ENCODE measurements at places on chromosomes 6 and 20. TPM values are rescaled to one million over a fixed set of nuclear protein-coding genes. Genes with fewer than 3 reads are reported as not detected.

DNA sequence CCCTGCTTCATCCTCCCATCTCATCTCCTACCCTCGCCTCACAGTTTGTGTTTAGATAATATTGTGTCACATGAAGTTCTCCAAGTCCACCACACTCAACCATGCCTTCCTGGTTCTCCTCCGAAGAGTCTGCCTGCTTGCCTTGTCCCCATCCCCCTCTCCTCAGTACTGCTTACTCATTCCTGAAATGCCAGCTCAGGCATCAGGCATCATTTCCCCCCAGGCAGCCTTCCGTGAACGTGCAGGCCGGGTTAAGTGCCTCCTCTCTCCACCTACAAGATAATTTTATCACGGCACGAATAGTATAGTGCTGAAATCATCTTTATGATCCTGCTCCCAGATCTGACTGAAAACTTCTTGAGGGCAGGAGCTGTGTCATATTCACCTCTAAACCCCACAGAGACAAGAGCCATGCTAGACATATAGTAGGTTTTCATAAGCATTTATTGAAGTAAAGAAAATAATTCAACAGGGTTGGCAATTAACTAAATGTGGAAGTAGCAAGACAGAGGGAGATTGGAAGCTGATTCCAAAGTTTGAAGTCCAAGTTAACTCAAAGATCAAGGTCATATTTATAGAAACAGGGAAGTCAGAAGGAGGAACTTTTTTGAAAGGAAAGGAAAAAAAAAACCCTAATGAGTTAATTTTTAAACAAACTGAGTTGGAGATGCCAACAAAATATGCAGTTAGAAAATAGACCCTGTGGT lies 48.7 kb upstream of the BMP2 start:
- DNase-seq = peak; percentile 95

PM20D2 gene
- total RNA-seq = 21.5 TPM

WFDC2 gene
- 1.6 TPM for total RNA-seq

- DNase-seq = peak; percentile 80
Measured at GRCh38 chr20:29079769-29080690, 2177.4 kb upstream of the DEFB115 start.

- DNase-seq = no peak
Measured at GRCh38 chr6:52994839-52995088, 320 bp downstream of the GSTA4 start.

DNA sequence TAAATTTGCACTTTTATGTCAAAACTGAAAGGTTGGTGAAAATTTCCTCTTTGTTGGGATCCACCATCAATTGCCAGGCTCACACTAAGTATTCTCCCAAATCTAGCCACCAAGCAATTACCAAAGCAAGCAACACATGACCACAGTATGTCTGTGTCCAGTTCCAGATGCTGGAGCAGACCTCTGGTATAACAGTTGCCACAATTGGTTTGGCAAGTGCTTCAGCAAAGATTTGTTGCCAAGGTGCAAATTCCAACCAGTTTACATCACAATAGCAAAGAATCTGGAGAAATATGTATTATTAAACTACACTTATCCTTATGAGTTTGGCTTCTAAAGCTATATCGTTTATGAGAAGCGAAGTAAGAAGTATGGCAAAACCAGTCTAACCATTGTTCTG lies 6.4 kb downstream of the GTF2H5 start:
- peak; percentile 68 for DNase-seq

TRIM15 gene
- total RNA-seq = not detected

- DNase-seq = peak; percentile 50
Measured at GRCh38 chr20:434221-434620, 26.1 kb downstream of the RBCK1 start.

DNA sequence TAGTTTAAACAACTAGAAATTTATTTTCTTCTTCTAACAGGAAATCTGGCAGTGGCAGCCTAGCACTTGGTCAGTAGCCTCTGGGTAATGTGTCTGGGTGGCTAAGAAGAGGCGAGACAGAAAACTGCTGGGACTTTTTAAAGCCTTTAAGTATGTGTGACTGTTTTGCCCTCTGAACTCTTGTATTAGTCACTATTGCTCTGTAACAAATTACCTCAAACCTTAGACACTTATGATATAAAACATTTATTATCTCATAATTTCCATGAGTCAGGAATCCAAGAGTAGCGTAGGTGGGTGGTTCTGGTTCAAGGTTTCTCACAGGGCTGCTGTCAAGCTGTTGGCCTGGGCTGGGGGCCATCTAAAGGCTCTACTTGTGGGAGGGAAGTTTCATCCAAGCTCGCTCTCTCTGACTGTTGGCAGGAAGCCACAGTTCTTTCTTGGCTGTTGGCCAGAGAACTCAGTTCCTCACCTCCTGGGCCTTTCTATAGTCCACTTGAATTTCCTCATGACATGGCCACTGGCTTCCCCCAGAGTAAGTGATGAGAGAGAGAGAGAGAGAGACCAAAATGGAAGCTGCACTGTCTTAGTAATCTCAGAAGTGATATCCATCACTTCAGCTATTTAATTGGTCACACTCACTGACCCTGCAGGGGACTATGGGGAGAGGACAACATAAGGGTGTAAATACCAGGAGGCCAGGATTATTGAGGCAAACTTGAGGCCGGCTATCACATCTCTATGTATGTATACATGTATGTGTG lies 17.4 kb upstream of the TBC1D22B start:
- peak; percentile 99 for DNase-seq

- no peak for DNase-seq
Measured at GRCh38 chr6:86857783-86858182, 79.5 kb upstream of the HTR1E start.

NAPB gene
- 10.1 TPM for total RNA-seq

ATRN gene
- 31.4 TPM for total RNA-seq

GRCh38 chr6:119443993-119444641 lies 94.6 kb upstream of the MAN1A1 start:
- DNase-seq = peak; percentile 8

GRCh38 chr6:3820563-3820962 lies 28.6 kb upstream of the FAM50B start:
- DNase-seq = no peak

GRCh38 chr20:44910690-44911262 lies 916 bp downstream of the PABPC1L start:
- no peak for DNase-seq

GRCh38 chr6:36320475-36320874 lies 16.2 kb downstream of the BNIP5 start:
- peak; percentile 33 for DNase-seq

DNA sequence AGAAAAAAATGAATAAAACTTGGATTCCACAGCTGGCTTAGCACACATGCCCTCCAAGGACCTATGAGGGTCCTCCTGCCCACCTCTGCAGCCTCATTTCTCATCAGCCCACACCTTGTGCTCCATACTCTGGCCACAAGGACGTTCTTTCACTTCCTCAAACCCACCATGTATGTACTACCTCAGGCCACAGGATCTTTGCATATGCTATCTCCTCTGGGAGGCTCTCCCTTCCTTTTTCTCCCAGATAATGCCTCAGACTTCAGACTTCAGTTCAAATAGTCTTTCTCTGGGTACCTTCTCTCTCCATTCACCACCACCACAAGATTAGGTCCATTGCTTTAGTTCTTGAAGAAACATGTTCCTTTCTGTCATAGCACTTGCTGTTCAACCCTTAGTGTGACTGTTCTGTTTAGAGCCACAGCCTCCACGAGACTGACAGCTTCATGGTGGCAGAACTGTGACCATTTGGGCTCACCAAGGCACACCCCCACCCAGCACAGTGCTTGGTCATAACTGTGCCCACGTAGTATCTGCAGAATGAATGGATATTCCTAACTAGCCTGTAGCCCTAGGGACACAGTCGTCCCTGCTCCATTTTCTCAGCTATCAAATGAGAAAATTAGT lies 146.7 kb upstream of the LRFN2 start:
- DNase-seq = no peak

DNA sequence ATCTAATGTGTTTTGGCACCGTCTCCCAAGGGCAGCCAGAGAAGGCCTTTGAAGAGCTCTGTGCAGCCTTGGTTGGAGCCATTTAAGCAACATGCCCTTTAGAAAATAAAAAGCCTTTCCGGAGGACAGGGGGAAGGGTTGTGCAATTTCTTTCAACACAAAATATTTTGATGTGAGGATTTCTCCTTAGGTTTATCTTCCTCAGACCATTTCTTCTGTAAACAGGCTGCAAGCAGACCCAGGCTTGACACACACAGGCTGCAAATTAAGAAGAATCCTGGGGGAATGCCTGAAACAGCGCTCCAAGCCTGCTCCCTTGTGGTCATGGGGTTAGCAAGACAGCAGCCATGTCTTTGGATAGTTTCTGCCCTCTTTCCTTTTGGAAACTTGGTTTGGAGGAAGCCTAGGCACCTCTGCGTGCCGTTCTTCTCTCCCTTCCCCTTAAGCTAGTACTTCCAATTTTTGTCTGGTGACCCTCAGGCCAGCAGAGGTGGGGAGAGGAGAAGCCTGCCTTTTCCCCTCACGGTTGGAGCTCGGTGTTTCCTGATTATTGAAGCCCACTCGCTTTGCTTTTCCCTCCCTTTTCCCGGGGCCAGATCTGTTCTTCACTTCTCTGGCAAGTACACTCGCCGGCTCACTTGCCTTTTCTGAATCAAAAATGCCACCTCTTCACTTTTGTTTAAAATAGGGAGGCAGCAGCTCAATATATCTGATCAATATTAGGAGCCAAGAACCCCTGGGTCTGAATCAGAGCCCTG lies 39.6 kb upstream of the NOX3 start:
- peak; percentile 46 for DNase-seq

AIG1 gene
- total RNA-seq = 61.6 TPM

- no peak for DNase-seq
Measured at GRCh38 chr6:15561447-15562199, 101.2 kb downstream of the DTNBP1 start.

- peak; percentile 79 for DNase-seq
Measured at GRCh38 chr6:8556370-8557013, 121.1 kb upstream of the SLC35B3 start.

DNA sequence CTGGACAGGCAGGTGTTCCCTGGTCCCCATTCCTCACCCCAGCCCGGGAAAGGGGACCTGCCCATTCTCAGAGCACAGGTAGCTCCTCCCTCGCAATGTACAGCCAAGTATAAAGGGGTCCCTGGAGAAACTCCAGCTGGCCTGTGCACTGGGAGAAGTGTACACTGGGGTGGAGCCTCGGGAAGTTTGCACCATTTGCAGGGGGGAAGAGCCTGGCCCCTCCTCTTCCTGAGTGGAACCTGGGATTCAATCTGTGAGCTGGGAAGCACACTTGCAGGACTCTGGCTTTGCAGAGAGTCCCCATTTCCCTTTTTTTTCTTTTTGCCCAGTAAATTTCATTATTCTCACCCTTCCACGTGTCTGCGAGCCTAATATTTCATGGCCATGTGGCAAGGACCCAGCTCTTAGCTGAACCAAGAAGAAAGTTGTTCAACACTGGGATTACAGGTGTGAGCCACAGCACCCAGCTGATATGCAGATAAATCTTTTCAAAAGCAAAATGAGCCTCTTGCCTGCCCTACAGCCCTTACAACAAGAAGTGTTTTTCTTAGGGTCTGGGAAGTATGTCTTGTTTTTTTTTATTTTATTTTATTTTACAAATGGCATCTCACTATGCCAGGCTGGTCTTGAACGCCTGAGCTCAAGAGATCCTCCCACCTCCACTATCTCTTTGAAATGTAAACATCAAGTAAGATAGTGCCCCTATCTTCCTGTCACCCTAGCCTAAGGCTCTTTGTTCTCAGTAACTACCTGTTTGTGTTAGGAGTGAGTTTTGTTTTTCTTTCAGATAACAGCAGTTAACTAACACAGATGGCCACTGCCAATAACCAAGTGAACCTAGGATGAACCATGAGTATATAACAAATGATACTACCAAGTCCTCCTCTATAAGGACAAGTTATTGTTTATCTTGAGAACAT lies 9.3 kb upstream of the RNGTT start:
- no peak for DNase-seq

TFAP2D gene
- not detected for total RNA-seq

GRCh38 chr20:8020314-8021079 lies 936 bp upstream of the TMX4 start:
- DNase-seq = peak; percentile 88

DNA sequence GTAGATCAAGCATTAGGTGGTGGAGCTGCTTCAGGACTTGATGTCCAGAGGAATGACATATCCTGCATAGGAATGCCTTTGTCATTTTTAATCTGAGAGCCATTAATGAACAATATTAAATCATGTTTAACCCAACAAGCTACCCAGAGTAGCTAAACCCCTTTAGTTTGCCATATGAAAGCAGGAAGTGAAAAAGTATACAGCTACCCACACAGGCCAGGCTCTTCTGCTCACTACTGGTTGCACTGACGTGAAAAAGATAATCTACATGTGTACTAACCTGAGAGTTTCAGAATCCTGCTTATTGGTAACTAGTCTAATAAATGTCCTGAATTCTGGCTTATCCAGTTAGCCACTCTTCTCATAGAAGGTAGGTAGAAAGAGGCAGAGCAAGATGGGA lies 19.9 kb downstream of the GLYATL3 start:
- DNase-seq = no peak

DNA sequence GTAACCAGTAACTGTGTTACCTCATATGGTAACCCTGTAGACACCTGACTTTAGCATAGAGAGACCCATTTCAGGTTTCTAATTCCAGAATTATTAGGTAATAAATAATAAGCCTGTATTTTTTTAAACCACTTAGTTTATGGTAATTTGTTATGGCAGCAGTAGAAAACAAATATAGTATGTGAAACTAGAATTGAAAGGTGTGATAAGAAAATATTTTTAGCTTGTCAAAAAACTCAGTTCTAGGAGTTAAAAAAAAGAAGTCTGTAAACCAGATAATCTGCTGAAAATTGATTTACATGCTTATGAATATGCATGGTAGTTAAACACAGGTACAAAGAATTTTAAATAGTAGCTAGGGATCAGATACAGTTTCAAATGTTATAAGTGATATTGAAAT lies 695.0 kb upstream of the GJE1 start:
- DNase-seq = no peak

DNA sequence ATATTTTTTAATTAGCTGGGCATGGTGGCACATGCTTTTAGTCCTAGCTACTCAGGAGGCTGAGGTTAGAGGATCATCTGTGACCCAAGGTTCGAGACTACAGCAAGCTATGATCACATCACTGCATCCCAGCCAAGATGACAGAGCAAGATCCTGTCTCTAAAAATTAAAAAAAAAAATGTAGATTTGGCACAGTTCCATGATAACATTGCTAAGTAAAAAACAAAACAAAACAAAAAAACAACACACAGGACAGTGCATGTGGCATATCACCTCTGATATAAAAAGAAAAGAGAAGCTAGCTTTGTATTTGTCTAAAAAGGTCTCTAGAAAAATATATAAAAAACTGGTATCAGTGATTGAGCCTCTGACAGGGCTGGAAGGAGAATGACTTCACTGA lies 24.6 kb downstream of the RNF24 start:
- DNase-seq = no peak

DNA sequence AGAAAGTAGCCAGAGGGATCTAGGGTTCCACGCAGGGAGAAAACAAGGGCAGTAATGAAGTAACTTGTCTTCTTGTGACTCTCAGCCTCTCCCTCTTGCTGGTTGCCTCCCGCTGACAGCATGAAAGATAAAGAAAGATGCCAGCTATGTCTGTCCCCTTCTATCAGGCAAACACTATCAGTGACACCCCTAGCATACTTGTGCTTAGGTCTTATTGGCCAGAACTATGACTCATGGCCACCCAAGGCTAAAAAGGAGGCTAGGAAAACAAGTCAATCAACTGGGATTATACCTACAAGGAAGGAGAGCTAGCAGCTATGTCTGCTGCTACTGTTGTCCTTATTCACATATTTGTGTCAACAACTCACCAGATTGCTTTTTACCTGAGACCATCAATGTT lies 206.8 kb upstream of the SOX4 start:
- DNase-seq = peak; percentile 46

Data from renal cortical epithelial cell (primary cell).